ENCODE measurements at places on chromosomes 1 and 21. TPM values are rescaled to one million over a fixed set of nuclear protein-coding genes. Genes with fewer than 3 reads are reported as not detected.

The LAD1 gene
- total RNA-seq: not detected

The UFC1 gene
- total RNA-seq: 98.6 TPM

The KRTAP7-1 gene
- total RNA-seq: not detected

The VSIG8 gene
- 0.11 TPM for total RNA-seq

The CCDC181 gene
- total RNA-seq: 0.11 TPM

The LRRN2 gene
- total RNA-seq: not detected

The KIF17 gene
- total RNA-seq: not detected

- no peak for DNase-seq
- H3K27me3 ChIP-seq: no peaks in the 10 kb centered on the region
- H3K36me3 ChIP-seq: peaks cover 60% of the 10 kb centered on the region
- peak overlapping the region; percentile 43 for H3K27ac ChIP-seq
- peaks cover 7% of the 10 kb centered on the region for H3K4me1 ChIP-seq
Observed at GRCh38 chr1:100075773-100076172, 57.0 kb downstream of the SASS6 start.

DNA sequence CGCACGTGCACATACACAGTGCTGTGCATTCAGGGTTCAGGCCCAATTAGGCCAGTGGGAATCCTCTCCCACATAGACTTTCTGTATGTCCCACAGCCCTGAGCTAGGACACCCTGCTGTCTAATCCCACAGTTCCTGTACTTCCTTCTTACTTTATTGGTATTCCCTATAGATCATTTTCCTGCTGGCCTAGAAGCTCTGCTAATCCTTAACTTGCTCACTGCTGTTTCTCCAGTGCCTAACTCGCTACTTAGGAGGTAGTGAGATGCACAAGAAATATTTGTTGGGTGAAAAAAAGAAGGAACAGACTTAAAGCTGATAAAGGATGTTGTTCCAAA is 34.1 kb upstream of the FHAD1 start:
- H3K4me1 ChIP-seq: no peaks in the 10 kb centered on the region
- no peak overlapping the region for H3K27ac ChIP-seq
- no peak for DNase-seq
- peaks cover 20% of the 10 kb centered on the region for H3K27me3 ChIP-seq
- H3K4me3 ChIP-seq: no peak overlapping the region

GRCh38 chr1:73910466-73910865 is 287.5 kb downstream of the LRRIQ3 start:
- no peaks in the 10 kb centered on the region for H3K27me3 ChIP-seq
- H3K36me3 ChIP-seq: no peaks in the 10 kb centered on the region
- no peak overlapping the region for H3K4me3 ChIP-seq
- DNase-seq: no peak
- H3K27ac ChIP-seq: no peak overlapping the region

GRCh38 chr1:45385302-45385701 is 45.1 kb upstream of the MUTYH start:
- H3K4me3 ChIP-seq: no peak overlapping the region
- H3K27ac ChIP-seq: no peak overlapping the region
- H3K27me3 ChIP-seq: no peaks in the 10 kb centered on the region
- no peaks in the 10 kb centered on the region for H3K4me1 ChIP-seq
- no peaks in the 10 kb centered on the region for H3K36me3 ChIP-seq

DNA sequence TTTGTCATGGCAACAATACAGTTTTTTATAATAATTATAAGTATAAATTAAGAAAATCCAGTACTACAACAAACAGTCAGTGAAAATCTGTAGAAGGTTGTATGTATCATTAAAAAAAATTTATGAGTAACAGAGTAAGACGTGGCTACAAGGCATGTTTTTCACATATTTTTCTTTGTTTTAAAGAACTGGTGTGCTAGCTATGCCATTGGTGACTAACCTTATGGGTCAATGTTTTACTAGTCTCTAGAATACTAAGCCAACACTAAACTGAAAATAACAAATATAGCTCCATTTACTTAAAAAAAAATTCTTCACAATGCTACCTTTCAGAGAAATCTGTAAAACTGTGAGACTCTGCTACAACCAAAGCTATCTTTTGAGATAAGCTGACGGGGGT is 261.5 kb downstream of the ADGRL2 start:
- no peak for DNase-seq
- H3K27ac ChIP-seq: no peak overlapping the region
- H3K4me1 ChIP-seq: no peaks in the 10 kb centered on the region
- H3K36me3 ChIP-seq: no peaks in the 10 kb centered on the region
- no peak overlapping the region for H3K4me3 ChIP-seq
- no peaks in the 10 kb centered on the region for H3K27me3 ChIP-seq

- DNase-seq: no peak
- H3K36me3 ChIP-seq: no peaks in the 10 kb centered on the region
- H3K4me3 ChIP-seq: no peak overlapping the region
- peaks cover 24% of the 10 kb centered on the region for H3K27me3 ChIP-seq
- H3K4me1 ChIP-seq: no peaks in the 10 kb centered on the region
- H3K27ac ChIP-seq: no peak overlapping the region
Observed at GRCh38 chr21:36658926-36659325, 40.0 kb upstream of the SIM2 start.

- H3K4me1 ChIP-seq: peaks cover 9% of the 10 kb centered on the region
- peaks cover 3% of the 10 kb centered on the region for H3K27me3 ChIP-seq
- H3K27ac ChIP-seq: no peak overlapping the region
- DNase-seq: peak; percentile 20
- H3K36me3 ChIP-seq: no peaks in the 10 kb centered on the region
Observed at GRCh38 chr1:28113242-28113572, 24.8 kb upstream of the EYA3 start.

DNA sequence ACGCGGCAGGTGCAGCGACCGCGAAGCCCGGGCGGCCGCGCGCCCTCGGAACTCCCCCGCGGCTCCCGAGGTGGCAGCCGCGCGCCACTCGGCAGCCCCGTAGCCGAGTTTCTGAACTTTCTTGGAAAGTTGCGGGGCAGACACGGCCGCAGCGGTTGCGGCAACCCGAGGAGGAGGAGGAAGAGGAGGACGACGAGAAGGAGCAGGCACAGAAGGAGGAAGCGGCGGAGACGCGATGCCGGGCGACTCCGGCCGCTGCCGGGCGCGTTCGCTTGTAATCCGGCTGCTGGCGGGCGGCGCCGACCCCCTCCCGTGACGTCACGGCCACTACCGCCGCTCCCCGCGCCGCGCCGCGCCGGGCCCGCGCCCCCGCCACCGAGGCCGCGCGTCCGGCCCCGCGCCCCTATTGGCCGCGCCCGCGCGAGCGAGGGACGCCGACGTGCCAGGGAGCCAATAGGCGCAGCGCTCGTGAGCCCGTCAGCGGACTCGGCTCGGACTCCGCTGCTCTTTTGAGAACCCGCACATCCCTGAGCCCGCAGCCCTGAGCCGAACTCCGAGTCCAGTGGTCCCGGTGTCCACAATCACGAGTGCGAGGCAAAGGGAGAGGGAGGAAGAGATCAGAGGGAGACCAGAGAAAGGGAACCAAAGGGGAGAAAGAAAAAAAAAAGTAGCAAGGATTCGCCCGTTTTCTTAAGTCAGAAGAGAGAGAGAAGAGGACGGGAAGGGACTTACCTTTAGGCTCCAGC is 736 bp upstream of the BARHL2 start:
- DNase-seq: peak; percentile 36
- peaks cover 14% of the 10 kb centered on the region for H3K36me3 ChIP-seq
- peaks cover 26% of the 10 kb centered on the region for H3K4me1 ChIP-seq

- no peak overlapping the region for H3K27ac ChIP-seq
- DNase-seq: peak; percentile 6
- H3K4me3 ChIP-seq: no peak overlapping the region
- H3K27me3 ChIP-seq: no peaks in the 10 kb centered on the region
- H3K4me1 ChIP-seq: peaks cover 8% of the 10 kb centered on the region
Observed at GRCh38 chr1:74010206-74010605, 187.8 kb downstream of the LRRIQ3 start.

DNA sequence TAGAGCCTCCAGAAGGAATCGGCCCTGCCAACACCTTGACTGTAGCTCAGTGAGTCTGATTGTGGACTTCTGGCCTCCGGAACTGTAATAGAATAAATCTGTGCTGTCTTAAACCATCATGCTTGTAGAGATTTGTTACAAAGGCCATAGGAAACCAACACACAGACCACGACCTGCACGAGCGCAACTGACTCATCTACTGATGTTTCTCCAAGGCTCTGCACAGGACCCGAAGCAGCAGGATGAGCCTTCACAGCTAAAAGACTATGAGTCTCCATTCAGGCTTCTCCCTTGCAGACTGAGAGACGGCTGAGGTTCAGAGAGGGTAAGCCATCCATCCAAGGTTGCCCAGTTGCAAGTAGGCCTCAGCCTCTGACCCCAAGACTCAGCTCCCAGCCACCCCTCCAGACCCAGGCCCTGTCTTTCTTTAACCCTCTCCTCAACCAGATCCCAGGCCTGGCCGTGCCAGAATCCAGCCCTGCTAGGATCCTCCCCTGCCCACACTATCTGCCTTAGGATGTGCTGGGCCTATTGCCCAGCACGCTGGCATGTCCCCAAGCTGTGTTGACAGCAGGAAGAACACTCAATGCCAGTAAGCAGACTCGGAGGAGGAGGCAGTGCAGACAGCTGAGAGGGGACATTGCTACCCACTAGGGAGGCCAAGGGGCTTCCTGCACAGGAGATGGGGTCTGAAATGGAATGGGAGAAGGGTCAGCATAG is 109.0 kb downstream of the HMGB4 start:
- H3K4me3 ChIP-seq: no peak overlapping the region
- H3K36me3 ChIP-seq: no peaks in the 10 kb centered on the region
- H3K27ac ChIP-seq: no peak overlapping the region
- DNase-seq: no peak
- no peaks in the 10 kb centered on the region for H3K4me1 ChIP-seq

DNA sequence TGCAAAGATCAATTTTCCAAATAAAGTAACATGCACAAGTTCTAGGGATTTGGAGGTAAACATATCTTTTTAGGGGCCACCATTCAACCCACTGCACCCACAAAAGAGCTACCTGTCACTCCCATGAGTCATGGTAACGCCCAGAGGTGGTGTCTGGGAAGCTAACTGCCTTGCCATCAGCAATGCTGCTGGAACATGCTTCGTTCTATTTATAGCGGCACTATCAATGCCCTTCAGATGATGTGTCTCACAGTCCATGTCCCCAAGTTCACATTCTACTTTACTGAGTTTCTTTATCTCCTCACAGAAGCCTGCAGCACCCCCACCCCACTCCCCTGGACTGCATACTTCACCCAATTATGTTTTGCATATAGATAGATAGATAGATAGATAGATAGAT is 95.4 kb downstream of the LPAR3 start:
- no peak overlapping the region for H3K4me3 ChIP-seq
- H3K27ac ChIP-seq: no peak overlapping the region
- H3K27me3 ChIP-seq: peaks cover 3% of the 10 kb centered on the region
- no peaks in the 10 kb centered on the region for H3K4me1 ChIP-seq

DNA sequence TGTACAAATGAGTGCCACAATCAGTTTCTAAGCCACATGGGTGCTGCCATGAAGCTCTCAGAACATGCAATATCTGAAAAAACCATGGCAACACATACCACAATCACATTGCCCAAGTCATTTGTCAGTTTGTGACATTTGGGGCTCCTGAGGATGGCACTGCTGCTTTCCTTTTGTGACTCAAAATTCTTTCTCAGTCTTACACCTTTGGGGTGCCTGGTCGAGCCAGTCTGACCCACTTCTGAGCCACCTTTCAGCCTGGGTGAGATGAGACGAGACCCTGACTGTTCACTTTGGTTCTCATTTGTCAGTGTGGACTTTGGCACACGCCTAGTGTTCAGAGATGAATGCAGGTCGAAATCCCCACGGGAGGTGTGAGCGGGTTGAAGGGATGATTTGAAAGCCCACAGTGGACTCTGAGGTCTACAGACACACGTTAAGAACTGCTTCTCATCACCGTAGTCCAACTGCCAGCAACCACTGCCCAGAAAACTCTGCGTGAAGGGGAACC is 8.0 kb downstream of the BATF3 start:
- H3K4me1 ChIP-seq: peaks cover 24% of the 10 kb centered on the region
- peak overlapping the region; percentile 60 for H3K27ac ChIP-seq
- H3K27me3 ChIP-seq: no peaks in the 10 kb centered on the region
- peak; percentile 68 for DNase-seq

DNA sequence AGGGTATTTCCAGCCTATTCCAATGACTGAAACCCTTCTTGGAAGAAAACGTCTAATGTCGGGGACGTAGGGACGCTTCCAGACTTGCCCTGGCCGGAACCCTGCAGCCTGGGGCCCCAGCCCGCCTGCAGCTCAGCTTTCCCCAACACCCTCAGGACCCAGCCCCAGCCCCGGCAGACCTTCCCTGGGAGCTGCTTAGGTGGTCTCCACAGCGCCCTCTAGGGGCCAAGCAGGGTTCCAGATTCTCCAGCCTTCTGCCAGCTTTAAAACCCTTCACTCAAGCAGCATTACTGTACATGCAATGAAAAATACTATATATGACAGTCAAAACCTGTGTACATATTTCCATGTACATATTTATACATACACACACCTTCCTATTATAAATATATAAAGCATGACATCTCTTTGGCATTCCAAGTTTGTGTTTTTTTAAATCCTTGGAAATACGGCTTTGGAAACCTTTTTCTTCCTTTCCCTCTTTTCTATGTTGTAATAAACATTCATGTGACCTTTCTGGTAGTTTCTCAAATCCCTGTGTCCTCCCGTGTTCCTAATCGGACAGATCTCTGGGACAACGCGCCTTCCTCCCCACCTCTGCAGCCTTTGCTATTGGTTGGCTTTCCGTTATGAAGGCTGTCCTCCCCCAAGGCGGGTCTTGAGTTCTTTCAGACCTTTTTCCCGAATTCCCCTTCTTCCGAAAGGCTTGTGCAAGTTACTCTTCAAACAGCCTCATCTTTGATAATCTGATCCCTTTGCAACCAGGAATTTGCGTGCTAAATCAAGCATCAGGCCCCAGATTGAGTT is 60.3 kb downstream of the STUM start:
- no peaks in the 10 kb centered on the region for H3K4me1 ChIP-seq
- H3K27ac ChIP-seq: no peak overlapping the region
- peak; percentile 85 for DNase-seq
- H3K4me3 ChIP-seq: no peak overlapping the region
- no peaks in the 10 kb centered on the region for H3K27me3 ChIP-seq

GRCh38 chr1:52360595-52360968 is 5.4 kb downstream of the CC2D1B start:
- H3K4me1 ChIP-seq: peaks cover 24% of the 10 kb centered on the region
- no peaks in the 10 kb centered on the region for H3K27me3 ChIP-seq
- peaks cover 60% of the 10 kb centered on the region for H3K36me3 ChIP-seq

DNA sequence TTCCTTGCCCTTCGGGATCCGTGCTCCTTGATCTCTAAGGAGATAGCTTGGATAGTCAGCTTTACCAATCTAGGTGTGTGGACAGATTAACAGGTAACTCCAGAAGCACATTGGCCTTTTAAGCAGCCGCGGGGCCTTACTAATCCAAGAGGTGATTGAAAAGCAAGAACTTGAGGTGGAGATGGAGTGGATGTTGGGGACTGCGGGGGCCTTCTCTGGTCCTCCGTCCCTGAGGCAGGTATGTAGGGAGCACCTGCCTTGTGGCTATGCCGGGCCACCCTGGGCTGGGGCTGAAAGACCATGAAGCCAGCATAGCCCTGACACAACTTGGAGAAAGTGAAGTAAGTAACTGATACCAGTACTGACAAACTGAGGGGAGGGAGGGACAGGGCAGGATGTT is 10.6 kb downstream of the SOX13 start:
- no peaks in the 10 kb centered on the region for H3K27me3 ChIP-seq
- no peak overlapping the region for H3K27ac ChIP-seq
- no peaks in the 10 kb centered on the region for H3K4me1 ChIP-seq
- DNase-seq: no peak
- no peak overlapping the region for H3K4me3 ChIP-seq

GRCh38 chr1:26023826-26024225 is 2.3 kb downstream of the EXTL1 start:
- H3K36me3 ChIP-seq: no peaks in the 10 kb centered on the region
- no peaks in the 10 kb centered on the region for H3K27me3 ChIP-seq
- H3K4me3 ChIP-seq: no peak overlapping the region
- no peak for DNase-seq
- H3K4me1 ChIP-seq: peaks cover 7% of the 10 kb centered on the region

GRCh38 chr21:28771790-28772501 is 220.7 kb downstream of the LTN1 start:
- H3K4me1 ChIP-seq: peaks cover 57% of the 10 kb centered on the region
- no peak overlapping the region for H3K4me3 ChIP-seq
- no peaks in the 10 kb centered on the region for H3K27me3 ChIP-seq
- H3K27ac ChIP-seq: peak overlapping the region; percentile 55
- peaks cover 16% of the 10 kb centered on the region for H3K36me3 ChIP-seq

Data from activated CD4-positive, alpha-beta T cell treated with anti-CD3 and anti-CD28 coated beads for 36 hours (primary cell).